ENCODE measurements at places on chromosomes 7 and 10.

- no peak for DNase-seq
Measured at GRCh38 chr7:97020996-97021746, 3.5 kb downstream of the DLX5 start.

DNA sequence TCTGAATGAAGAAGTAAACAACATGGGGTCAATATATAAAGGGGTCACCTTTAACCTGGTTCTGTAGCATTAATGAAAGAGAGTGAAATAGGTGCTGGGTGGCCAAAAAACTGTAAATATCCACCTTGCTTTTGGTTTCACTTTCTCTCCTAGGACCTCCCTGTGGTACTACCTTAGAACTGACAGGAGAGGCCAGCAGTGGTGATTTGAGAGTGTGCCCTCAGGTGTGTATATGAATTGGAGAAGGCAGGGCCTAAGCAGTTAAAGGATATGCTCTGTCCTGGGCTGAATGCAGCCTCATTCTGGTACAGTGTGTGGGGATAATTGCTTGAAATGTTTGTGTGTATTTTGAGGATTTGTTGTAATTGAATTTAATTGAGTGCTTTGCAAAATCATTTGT is 62.0 kb downstream of the BBS9 start:
- no peak for DNase-seq

- DNase-seq = no peak
Measured at GRCh38 chr7:158525648-158526484, 61.8 kb downstream of the PTPRN2 start.

DNA sequence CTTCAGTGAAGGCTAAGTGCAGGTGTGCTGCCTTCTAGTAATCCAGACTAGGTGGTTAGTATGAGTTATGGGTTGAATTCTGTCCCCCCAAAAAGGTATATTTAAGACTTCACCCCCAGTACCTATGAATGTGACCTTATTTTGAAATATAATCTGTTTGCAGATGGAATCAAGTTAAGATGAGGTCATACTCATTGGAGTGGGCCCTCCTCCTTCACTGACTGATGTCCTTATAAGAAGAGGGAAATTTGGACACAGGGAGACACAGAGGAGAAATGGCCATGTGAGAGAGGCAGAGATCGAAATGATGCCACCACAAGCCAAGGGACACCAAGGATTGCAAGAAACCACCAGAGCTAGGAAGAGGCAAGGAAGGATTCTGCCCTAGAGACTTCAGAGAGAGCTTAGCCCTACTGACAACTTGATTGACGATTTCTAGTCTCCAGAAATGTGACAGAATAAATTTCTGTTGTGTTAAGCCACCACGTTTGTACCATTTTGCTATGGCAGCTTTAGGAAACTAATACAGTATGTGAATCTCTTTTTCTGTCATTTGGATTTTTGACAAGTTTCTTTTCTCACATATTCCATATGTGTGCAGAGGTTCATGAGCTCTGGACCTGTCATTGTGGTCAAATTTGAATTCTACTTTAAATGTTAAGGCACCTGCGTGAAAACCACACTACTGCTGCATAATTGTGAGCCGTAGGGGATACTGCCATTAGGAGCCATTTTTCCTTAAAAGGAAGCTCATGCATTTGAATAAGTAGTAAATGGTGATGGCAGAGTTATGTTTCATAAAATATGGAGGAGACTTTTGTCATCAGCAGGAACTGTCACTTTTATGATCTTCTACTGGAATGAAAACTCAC is 2.6 kb upstream of the RPA3 start:
- DNase-seq = no peak

DNA sequence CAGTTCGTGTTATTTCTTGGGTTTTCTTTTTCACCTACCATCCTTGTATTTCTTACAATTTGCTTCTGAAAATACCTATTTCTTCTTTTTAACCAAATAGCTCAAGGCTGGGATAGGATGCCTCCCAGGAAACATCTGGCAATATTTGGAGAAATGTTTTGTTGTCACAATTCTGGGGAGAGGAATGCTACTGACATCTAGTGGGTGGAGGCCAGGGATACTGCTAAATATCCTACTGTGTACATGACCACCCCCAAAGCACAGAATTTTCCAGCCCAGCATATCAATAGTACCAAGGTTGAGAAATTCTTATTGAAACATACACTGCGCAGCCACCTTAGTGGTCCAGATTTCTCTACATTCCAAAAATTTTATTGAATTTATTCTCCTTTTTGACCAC is 55.5 kb downstream of the CNTNAP2 start:
- no peak for DNase-seq

- DNase-seq = no peak
Measured at GRCh38 chr10:106643473-106643872, 521.0 kb downstream of the SORCS1 start.

Measured in iPS DF 19.7 (cell line).